MG63 (cell line): ENCODE measurements at places on chromosomes 2 and 18. TPM values are rescaled to one million over a fixed set of nuclear protein-coding genes. Genes with fewer than 3 reads are reported as not detected.

Gene PLB1
- total RNA-seq = not detected in 2 replicates

DNA sequence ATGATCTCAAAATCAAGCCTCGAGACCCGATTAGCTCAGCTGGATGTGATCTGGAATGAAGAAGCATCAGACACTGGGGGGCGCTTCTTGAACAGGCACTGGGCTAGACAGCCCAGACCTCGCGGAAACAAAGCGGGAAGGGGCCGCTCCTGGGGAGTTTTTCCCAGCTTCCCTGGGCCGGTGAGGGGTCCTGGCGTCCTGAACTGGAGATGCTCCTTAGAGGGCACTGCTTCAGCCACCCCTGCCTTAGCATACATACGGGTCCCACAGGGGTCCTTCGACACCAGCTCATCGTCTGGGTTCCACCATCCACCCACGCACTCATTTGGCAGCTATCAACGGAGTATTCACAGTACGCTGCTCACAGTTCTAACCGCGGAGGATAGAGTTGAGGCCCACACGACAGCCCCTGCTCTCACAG, 146.7 kb downstream of the TSN start:
- DNase-seq = no peak

GRCh38 chr2:39476524-39476923, 39.4 kb upstream of the MAP4K3 start:
- DNase-seq = no peak

GRCh38 chr2:128366713-128367511, 48.2 kb upstream of the HS6ST1 start:
- no peak for DNase-seq

Gene SNTG2
- total RNA-seq = not detected in 2 replicates

- DNase-seq = no peak
Measured at GRCh38 chr18:59665057-59666006, 31.9 kb downstream of the CCBE1 start.

GRCh38 chr2:142536492-142536891, 341.0 kb upstream of the KYNU start:
- DNase-seq = no peak

Gene LANCL1
- 47.5 and 70.8 TPM in 2 replicates for total RNA-seq

Gene LRPPRC
- 105 and 137 TPM in 2 replicates for total RNA-seq

Gene TMX3
- 32.7 and 41.5 TPM in 2 replicates for total RNA-seq

Gene TMEM163
- total RNA-seq = not detected in 2 replicates

Gene CLEC4F
- total RNA-seq = not detected in 2 replicates

- DNase-seq = no peak
Measured at GRCh38 chr2:141048951-141049350, 1081.9 kb downstream of the LRP1B start.

- DNase-seq = no peak
Measured at GRCh38 chr2:29106980-29107388, 8.2 kb upstream of the CLIP4 start.

Gene AQP12B
- total RNA-seq = not detected in 2 replicates

Gene GPR75
- 0.53 TPM in 1 of 2 replicates, not detected in the other for total RNA-seq

DNA sequence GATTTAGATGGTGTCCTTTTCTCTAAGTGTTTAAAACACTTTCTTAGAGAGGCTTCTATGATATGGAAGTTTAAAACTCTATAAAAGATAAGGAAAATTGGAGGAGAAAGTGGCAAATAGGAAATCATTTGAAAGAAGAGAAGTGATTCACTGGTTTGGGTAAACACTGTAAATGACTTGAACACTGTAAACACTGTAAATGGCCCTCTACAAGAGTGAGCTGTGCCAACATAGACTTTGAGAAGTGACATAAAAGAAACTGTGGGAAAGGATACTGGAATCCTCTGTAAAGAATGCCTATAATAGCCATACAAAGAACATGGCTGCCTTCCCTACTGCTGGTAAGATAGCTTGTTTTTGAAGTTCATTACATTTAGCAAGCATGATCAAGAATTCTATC, 210.9 kb upstream of the SIX3 start:
- no peak for DNase-seq

GRCh38 chr2:30655211-30655610, 152.0 kb downstream of the CAPN13 start:
- DNase-seq = peak; percentile 15

Gene BOLL
- not detected in 2 replicates for total RNA-seq

Gene DUSP2
- total RNA-seq = 4.9 and 8.7 TPM in 2 replicates

Gene CD207
- total RNA-seq = not detected in 2 replicates

GRCh38 chr2:230827774-230828271, 36.9 kb upstream of the ITM2C start:
- DNase-seq = no peak

Gene PDCD1
- not detected in 2 replicates for total RNA-seq

DNA sequence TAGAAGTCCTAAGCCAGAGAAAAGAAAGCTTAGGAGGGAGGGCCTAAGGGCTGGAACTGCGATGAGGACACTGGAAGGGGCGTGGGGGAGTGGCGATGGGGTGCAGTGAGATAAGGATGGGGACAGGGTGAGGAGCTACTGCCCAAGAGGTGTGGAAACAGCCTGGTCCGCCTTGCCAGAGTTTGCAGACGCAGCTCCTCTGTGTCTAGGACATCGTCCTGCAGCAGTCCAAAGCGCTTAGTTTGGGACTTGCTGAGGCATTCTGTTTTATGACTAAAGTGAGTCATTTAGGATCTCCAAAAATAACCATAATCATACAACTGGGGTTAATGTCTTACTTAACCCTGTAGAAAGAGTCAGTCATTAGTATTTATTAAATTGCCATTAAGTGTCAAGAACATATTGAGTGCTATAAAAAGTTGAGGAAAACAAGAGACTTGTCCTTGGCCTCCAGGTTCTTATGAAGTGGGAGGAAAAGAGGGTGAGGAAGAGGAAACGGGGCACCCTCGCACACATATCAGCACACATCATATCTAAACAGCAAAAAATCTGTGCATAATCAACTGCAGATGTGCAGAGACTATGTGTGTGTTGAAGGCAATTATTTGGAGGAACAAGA, 74.8 kb downstream of the CDK15 start:
- no peak for DNase-seq

GRCh38 chr2:121343191-121343590, 58.2 kb upstream of the TFCP2L1 start:
- DNase-seq = no peak

DNA sequence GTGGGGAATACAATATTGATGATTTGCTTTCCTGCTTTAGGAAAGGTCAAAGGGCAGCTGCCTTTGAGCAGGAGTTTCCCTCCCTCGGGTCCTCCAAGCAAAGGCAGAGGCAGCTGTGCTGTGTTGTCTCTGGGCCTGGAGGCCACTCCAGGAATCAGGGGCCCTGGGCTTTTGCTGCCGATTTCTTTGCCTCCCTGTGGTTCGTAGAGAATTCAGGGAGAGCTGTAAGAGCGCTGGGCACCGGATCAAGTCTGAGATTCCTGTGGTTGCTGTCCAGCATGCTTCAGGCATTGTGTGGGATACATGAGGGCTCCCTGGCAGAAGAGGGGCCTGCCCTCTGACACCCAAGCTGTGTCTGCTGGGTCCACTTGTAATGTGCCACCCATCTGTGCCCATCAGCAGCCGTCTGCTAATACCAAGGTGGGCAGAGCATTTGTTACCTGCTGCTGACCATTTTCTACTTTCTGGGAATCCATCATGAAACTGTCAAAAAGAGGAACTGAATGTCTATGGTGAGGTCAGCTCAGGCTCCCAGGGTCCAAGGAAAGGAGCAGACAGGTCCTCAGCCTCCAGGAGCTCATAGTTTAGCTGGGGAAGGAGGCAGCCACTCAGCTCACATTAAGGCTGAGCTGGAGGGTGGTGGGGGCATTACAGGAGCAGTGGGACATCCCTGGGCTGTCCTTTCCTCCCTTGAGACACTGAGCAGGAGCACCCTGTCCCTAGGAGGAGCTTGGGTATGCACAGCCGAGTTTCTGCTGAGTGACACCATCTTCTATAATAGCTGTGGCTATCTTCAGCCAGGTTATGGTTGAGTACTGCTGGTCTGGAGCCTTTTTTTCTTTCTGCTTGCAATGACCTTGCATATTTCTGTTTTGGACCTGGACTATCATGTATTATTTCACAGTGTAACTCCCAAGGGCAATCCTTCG, 68.5 kb downstream of the CTIF start:
- peak; percentile 85 for DNase-seq

DNA sequence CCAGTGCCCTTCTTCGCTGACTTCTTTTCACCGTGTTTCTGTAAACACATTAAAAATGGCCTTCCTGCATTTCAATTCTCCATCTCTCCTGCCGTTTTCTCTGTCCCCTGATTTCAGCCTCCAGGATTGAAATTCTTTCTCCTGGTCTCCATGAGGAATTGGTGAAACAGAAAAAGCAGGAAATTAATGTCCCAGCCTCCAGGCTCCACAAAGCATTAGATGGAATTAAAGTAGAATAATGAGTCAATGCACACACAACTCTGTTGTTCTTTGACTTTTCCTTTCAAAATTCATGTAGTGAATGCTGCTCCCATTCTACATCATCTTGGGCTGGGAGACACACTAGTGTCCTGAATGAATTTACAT, 209.5 kb downstream of the KLHL29 start:
- no peak for DNase-seq

Gene GLB1L
- 2.3 and 13.0 TPM in 2 replicates for total RNA-seq

Gene FOSL2
- 32.7 and 46.9 TPM in 2 replicates for total RNA-seq

Gene ORC4
- 15.9 and 66.5 TPM in 2 replicates for total RNA-seq

Gene CCDC88A
- total RNA-seq = 11.8 and 28.3 TPM in 2 replicates

Gene ZNF385B
- not detected in 2 replicates for total RNA-seq

Gene IL18RAP
- total RNA-seq = not detected in 2 replicates

- peak; percentile 89 for DNase-seq
Measured at GRCh38 chr2:159094173-159094737, 125.8 kb downstream of the TANC1 start.
